ENCODE measurements at places on chromosomes 5 and 9.

DNA sequence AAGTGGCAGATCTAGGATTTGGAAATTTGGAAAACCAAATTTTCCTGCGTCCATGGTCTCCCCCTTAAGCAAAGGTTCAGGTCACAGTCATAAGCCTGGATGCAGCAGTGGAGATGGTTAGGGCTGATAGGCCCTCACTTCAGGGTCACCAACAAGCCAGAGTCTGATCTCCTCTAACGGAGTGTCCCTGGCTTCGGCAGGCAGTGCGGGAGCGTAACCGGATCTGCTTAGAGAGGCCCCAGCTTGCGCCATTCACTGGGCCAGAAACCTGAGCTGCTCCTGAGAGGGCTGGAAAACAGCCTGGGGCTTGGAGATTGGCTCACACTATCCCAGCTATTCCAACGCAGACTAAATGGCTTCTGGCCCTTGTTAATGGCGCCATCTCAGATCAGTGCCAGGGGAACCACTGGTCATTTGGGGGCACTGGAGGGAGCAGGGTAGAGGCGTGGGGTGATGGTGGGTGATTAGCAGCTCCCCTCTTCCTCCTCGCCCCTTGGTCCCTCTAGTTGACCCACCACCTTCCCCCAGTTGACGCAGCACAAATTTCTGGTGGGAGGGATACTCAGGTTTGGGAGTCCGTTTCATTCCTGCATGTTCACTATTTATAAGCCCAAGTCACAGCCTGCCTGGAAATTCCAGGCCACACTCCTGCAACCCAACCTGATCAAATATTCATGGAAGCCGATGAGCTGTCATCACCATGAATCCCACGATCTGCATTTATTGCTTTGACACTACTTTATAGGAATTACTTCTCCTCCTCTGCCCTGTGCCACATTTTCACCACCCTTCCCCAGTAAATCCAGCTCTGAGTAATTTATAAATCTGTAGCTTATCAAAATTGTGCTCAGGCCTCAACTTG lies 134.6 kb upstream of the CPEB4 start:
- no peak for DNase-seq

- DNase-seq: no peak
These were observed 77.2 kb downstream of the ADAMTS16 start for GRCh38 chr5:5217371-5217770.

DNA sequence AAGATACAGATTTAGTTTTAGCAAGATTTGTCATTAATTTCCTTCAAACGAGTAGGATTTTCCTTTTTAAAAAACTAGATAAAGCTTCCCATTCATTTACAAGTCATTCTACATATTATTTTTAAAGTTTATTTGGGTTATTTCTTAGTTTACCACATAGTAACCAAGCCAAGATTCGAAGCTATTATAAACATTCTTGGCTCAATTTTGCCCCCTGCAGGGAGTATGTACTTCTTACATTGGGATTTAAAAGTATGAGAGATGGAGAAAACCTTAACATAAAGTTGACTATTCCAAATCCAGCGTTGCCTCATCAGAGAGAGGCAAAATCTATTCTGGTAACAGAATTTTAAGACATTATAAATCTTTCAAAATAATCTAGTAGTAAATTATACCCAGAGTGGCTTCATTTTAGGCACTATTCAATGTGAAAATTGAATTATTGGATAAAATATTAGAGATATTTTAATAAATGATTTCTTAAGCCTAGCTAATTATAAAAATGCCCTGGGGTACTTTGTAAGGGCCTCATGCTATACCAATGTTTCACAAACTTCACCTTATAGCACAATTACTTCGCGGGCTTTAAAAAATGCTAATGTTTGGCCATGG lies 39.1 kb downstream of the FBN2 start:
- peak; percentile 33 for DNase-seq

- DNase-seq: no peak
These were observed 38.8 kb downstream of the CWC27 start for GRCh38 chr5:64807520-64807919.

- DNase-seq: no peak
These were observed 9.1 kb upstream of the ANXA2R start for GRCh38 chr5:43049236-43049635.

DNA sequence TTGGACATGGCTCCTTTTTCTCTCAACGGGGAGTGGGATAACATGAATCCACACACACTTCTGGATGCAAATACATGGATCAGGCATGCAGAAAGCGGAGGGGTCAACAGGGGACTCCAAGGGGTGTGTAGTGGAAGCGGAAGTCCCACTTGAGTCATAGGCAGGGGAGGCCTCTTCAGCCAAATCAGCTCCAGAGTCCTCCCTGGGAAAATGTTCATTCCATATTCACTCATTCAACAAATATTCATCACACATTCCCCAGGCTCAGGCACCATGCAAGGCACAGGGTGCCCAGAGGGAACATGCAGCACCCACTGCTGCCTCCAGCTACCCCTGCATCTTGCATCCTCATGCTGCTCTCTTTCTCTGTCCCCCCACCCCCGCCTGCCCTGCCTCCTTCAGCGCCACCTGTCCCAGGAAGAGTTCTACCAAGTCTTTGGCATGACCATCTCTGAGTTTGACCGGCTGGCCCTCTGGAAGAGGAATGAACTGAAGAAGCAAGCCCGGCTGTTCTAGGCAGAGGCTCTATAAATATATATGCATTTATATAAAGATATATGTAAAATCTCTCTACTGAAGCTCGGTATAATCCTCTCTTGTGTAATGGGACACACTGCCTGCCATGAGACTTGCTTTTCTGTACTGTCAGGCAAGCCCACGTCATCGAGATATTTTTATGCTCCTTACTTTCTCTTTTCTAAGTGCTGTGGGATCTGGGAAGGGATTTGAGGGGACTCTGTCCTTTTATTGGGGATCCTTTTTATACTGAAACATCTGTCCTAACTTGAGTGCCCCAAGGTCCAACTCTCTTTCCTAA lies 13.6 kb upstream of the AFAP1L1 start:
- no peak for DNase-seq

GRCh38 chr5:50691399-50692016 lies 25.1 kb downstream of the PARP8 start:
- no peak for DNase-seq

GRCh38 chr5:2560435-2560834 lies 191.0 kb downstream of the IRX2 start:
- no peak for DNase-seq

DNA sequence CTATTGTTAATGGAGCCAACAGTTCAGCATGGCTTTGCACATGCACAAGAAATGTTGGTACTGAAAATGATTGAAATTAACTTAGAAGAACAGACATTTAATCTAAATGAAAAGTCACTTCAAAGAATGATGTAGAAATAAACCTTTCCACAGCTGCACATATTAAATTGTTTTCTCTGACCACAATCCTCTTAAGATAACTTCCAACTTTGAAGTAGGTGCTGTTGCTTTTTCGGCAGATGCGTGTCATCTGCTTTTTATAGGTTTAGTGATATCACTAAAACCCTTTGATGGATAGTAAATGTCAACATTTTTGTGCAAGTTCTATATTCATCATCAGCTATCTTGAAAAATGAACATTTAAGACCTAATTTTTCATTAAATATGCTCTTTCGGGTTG lies 25.3 kb upstream of the SLC1A3 start:
- no peak for DNase-seq

DNA sequence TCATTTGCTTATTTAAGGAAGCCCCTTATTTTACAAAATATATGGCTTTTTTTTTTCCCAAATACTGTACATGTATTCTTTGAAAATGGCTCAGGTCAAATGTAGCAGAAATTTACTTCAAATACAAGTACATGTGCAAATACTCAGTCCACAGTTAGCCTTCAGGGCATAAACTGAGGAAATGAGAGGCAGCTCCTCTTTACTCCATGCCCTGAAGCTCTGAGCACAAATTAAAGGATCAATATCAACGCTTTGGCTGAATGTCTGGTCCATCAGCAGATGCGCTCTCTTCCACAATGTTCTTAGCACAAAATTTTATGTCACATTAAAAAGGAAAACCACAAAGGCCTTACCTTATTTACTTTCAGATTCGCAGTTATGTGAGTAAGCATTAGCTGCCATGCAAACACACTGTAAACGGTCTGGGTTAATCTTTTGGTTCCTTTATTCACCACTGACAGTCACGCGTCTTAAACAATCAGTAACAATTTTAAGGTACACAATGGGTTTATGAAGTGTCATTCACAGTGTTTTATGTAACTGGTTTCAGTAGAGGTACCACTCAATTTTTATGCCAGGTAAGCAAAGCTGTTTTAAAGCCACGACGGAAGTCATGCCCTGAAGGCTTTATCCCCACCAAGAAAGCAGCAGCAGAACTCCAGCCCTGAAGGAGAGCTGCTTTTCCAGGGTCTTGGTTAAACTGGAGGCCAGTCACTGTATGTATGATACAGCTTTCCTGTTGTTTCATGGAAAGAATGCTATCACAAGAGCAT lies 103.4 kb downstream of the OTULIN start:
- no peak for DNase-seq

DNA sequence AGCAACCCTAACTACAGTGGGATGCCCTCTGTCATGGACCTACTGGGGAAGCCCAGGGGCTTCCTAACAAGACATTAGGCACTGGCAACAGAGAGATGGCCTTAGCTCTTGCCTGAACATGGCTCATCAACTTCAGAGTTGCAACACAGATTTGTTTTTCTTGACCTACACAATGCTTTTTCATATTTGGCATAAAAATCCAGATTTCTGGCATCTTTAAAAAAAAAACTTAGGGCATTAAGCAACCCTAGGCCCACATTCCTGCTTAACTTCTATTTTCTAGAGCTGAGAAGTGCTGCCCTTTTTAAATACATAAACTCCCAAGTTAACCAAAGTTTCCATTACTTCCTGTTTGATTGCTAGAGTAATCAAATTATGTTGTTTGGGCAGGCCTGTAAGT lies 8.0 kb downstream of the GRIA1 start:
- DNase-seq: no peak

GRCh38 chr5:143496943-143497342 lies 93.5 kb upstream of the NR3C1 start:
- DNase-seq: no peak

- DNase-seq: no peak
These were observed 99.2 kb downstream of the DAPK1 start for GRCh38 chr9:87596862-87597261.

GRCh38 chr5:1182360-1182632 lies 19.1 kb upstream of the SLC6A19 start:
- DNase-seq: no peak

DNA sequence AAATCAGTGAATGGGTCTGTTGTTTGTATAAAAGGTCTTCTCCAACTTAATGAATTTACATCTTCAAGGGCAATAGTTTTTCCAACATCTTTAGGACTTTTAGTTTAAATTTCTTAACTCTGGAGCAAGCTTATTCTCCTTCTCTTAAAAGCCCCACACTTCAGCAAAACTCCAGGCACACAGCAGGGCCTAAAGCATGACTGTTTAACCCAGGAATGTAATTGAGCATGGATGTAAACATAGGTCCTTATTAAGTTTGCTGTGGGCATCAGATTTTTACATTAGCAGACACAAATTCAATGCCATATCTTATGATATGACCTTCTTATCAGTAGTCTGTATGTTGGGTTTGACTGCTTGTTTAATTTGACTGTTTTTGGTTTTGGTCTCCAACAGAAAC lies 78.9 kb downstream of the ABCA1 start:
- DNase-seq: no peak

- DNase-seq: no peak
These were observed 57.7 kb upstream of the RPS23 start for GRCh38 chr5:82335806-82336205.

DNA sequence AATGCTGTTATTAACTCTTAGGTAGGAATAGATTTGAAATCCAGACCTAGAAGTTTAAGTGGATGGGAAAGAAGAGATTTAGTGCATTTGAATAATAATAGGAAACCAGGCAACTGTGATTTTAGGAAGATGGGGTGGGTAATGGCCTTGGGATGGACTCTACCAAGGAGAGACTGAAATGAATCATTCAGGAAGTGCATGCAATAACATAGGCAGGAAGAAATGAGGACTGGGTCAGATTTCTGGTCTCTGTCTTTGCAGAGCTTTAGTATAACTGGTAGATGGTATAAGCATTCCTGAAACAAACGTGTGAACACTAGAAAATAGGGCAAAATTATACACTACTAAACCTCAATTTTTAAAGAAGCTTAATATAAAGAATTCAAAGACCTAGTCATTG lies 274.4 kb upstream of the CLINT1 start:
- DNase-seq: no peak

DNA sequence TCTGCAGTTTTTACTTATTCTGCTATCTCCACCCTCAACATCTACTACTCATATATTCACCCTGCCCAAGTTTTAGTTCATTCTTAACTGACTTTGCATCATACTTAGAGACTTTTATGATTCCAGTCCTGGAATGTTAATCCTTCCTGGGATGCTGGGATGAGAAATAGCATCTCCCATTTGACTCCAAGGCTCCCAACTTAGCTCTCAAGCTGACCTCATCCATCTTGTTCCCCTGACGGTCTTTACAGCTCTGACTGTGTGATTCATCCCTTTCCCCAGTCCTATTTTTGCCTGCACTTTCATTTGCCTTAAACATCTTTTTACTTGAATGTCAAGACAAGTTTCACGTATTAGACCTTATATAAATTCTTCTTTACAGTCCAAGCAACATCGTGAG lies 297.8 kb downstream of the EPB41L4A start:
- DNase-seq: no peak

DNA sequence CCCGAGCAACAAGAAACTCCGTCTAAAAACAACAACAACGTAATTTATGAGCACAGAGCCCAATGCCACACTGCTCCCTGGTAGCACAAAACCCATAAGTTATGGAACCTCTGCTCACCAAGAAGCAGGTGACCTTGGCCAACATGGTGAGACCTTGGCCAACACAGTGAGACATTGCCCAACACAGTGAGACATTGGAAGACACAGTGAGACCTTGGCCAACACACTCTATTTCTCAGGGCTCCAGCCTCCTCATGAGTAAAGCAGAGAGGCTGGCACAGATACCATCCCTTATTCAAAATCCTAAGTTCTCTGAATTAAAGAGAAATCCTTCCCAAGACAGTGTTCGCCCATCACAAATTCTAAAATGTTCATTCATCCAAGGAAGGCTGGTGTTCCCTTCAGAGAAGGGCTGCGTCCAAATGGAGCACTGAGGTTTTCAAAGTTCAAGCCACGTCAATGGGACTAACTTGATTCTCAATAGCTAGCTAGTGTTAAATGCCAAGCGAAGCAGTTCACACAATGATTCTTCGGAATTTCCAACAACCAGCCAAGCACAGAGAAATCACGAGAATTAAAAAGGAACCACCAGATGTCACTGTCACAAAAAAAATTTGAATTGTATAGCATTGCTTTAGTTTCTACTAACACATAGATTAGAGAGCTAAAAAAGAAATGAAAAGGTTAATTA lies 29.5 kb downstream of the TTC39B start:
- peak; percentile 20 for DNase-seq

GRCh38 chr9:98848450-98849149 lies 41.1 kb downstream of the GALNT12 start:
- DNase-seq: peak; percentile 85

DNA sequence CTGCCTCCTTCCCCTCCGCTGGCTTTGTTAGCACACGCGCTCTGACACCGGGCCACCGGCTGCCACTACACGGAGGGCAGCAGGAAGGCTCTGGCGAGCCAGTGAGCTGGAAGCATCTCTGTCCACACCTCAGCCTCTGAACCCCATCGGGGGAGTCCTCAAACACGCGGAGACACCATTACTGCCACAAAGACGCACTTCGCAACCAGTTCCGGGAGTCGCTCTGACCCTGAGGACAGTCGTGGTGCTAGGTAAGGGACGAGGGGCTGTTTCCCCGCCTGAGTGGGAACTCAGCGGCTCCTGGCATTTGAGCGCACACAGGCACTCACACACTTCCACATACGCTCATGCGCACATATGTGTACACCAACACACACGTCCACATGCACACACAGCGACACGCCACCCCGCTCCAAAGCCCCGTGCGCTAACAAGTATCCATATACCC lies 160.0 kb downstream of the C9orf152 start:
- no peak for DNase-seq
